ENCODE measurements at places on chromosomes 13 and 19.

- DNase-seq, result no peak
These were observed 13.8 kb upstream of the RASA3 start for GRCh38 chr13:114146173-114146572.

- DNase-seq, result no peak
These were observed 326.2 kb upstream of the GPC6 start for GRCh38 chr13:92900446-92900845.

DNA sequence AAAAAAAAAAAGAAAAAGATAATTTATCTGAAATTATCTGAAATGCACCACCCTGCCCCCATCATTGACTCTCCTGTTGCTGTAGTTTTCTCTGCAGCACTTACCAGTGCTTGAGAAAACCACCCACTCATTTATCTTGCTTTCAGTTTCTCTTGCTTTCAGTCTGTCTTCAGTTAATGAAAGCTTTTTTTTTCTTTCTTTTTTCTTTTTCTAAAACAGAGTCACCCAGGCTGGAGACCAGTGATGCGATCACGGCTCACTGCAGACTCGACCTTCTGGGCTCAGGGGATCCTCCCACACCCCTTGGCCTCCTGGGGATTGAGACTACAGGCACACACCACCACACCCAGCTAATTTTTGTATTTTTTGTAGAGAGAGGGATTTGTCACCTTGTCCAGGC is 4.3 kb upstream of the ACP5 start:
- DNase-seq, result peak; percentile 47

DNA sequence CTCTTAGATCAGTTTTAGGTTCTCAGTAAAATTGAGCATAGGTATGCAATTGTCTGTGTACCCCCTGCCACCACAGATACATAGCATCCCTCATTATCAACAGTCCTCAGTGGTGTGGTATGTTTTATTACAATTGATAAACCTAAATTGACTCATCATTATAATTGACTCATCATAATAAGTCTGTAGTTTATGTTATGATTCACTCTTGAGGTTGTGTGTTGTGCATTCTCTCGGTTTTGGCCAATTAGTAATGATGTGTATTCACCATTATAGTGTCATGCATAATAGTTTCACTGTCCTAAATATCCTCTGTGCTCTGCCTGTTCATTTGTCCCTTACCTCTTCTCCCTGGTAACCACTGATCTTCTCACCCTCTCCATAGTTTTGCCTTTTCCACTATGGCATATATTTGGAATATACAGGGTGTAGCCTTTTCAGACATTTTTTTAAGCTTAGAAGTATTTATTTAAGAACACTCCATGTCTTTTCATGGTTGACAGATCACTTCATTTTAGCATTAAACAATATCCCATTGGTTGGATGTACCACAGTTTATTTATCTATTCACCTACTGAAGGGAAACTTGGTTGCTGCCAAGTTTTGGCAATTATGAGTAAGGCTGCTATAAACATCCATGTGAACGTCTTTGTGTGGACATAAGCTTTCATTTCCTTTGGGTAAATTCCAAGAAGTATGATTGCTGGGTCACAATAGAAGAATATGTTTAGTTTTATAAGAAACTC is 1620.6 kb upstream of the MIR17HG start:
- DNase-seq, result no peak

GRCh38 chr13:24043590-24044350 is 116.8 kb upstream of the SPATA13 start:
- DNase-seq, result no peak

DNA sequence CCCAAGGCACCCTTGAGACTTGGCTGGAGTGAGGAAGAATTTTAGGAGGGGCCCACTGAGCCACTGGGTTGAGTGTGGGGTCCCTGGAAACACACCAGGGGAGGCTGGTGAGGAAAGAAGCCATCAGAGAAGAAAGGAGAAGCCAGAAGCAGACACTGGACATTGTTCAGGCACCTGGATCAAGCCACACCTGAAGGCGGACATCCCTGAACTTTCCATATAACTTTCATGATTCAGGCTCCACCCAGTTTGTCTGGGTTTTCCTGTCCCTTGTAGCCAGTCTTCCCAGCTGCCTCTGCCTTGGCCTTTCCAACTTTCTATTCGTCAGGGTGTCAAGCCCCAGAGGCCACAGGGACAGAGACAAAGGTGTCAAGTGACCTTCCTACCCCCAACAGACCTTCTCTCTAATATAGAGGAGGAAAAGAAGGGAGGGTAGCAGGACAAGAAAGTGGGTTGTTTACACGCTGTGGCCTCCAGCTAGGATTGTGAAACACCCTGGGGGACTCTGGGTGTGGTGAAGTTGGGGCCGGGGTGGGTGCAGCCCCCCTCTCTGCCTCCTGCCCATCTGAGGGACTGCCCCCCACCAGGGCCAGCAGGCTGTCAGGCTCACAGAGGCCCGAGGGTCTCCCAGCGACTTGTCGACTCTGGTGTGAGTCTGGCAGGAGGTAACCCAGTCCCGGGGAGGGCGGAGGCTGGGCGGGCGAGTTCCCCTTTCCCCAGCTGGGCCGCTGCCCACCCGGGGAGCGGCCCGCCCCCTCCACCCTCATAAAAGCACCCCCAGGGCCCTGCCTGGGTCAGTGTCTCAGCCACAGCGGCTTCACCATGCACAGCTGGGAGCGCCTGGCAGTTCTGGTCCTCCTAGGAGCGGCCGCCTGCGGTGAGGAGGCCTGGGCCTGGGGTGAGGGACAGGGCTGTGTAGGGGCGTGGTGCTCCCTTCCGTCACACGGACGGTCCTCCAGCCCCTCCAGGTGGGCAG is at the start of gene CFD:
TSS of gene CFD (plus strand) at position 797 of the 976 bp plus-strand sequence. CDS start at position 823, 26 bp downstream.
- peak; percentile 54 for DNase-seq

DNA sequence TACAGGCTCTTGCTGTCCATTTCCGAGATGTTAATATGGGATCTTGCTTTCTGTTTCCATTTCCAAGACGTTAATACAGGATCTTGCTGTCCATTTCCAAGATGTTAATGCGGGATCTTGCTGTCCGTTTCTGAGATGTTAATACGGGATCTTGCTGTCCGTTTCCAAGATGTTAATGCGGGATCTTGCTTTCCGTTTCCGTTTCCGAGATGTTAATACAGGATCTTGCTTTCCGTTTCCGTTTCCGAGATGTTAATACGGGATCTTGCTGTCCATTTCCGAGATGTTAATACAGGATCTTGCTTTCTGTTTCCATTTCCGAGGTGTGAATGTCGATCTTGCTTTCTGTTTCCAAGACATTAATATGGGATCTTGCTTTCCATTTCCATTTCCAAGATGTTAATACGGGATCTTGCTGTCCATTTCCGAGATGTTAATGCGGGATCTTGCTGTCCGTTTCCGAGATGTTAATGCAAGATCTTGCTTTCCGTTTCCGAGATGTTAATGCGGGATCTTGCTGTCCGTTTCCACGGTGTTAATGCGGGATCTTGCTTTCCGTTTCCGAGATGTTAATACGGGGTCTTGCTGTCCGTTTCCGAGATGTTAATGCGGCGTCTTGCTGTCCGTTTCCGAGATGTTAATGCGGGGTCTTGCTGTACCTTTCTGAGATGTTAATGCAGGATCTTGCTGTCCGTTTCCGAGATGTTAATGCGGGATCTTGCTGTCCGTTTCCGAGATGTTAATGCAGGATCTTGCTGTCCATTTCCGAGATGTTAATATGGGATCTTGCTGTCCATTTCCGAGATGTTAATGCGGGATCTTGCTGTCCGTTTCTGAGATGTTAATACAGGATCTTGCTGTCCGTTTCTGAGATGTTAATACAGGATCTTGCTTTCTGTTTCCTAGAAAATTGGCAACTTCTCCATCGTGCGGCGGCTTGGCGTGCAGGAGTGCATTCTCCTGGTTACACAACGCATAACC is 38.3 kb downstream of the PEX11G start:
- peak; percentile 19 for DNase-seq

DNA sequence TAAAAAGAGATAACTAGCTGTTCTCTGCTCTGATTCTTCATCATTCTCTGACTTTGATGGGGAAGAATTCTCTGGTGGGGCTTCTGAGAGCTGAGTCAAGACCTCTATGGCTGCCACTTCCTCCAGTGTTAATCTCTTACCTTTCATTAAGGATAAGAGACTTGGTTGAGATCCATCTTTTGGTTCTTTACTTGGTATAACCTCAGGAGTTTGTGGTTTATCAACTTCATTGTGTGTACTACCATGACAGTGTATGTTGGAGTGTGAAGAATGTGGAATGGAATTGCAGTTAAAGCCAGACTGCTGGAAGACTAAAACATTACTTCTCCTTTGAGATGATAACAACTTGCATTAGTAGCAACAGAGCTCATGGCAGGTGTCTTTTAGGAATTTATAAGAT is 222.0 kb downstream of the SLITRK5 start:
- DNase-seq, result no peak

GRCh38 chr13:109780845-109781383 is 5.5 kb downstream of the IRS2 start:
- DNase-seq, result no peak

GRCh38 chr19:873084-873483 is 13.6 kb downstream of the CFD start:
- DNase-seq, result peak; percentile 27

GRCh38 chr19:29260477-29261317 is 47.7 kb upstream of the UQCRFS1 start:
- peak; percentile 4 for DNase-seq

DNA sequence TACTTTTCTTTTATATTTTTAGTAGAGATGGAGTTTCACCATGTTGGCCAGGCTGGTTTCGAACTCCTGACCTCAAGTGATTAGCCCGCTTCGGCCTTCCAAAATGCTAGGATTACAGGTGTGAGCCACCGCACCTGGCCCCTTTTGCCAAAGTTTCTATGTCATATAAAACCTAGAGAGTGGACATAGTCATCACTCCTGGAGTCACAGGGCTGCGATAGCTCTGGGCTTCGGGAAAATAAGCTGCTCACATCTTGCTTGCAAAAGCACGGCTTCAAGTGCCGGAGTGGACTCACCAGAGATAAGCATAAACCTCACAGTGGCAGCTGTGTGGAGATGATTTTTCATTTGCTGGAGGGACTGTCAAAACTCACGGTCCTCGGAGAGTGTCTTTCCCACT is 171.2 kb downstream of the TEX29 start:
- no peak for DNase-seq

DNA sequence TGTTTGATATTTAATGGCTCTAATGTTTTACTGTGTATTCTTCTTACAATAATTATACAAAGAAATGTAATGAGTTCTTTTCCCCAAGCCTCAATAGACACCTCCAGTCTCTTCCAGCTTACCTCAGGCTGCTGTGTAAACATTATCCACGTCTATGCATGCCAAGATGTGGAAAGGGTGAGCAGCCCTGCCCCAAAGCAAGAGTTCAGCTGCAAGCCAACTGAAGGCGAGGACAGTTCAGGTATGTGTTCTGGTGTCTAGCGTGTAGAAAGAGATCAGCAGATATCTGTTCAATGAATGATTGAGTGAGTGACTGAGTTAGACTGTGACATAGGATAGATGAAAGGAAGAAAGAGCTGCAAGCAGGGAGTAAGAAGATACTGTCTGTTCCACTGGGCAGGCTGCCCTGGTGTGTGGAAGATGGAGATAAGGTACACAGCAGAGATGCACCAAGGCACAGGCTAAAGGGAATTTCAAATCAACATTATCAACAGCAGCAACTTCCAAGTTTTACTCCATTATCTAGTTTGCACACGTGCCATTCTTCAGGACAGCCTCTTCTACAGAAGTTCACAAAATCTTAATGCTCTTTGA is 66.0 kb downstream of the LATS2 start:
- no peak for DNase-seq

- DNase-seq, result no peak
These were observed 112.5 kb downstream of the KLF5 start for GRCh38 chr13:73171271-73171682.

DNA sequence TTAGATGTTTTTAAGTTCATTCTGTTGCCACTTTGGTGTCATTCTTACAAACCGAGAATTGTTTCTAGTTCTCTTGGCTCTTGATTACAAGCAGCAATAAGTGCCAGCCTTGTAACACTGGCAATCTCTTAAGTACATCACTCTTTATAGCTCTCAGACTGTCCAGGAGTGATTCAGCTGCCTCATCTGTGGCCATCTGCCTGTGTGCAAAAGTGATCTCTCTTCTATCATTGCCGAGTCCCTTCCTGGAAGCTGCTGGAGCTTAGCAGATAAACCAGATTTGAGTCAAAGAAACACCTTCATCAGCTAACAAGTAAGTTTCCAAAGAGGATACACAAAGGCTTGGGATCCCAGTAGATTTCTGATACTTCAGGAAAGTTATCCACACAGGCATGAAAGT is 23.2 kb downstream of the STOML3 start:
- DNase-seq, result no peak

DNA sequence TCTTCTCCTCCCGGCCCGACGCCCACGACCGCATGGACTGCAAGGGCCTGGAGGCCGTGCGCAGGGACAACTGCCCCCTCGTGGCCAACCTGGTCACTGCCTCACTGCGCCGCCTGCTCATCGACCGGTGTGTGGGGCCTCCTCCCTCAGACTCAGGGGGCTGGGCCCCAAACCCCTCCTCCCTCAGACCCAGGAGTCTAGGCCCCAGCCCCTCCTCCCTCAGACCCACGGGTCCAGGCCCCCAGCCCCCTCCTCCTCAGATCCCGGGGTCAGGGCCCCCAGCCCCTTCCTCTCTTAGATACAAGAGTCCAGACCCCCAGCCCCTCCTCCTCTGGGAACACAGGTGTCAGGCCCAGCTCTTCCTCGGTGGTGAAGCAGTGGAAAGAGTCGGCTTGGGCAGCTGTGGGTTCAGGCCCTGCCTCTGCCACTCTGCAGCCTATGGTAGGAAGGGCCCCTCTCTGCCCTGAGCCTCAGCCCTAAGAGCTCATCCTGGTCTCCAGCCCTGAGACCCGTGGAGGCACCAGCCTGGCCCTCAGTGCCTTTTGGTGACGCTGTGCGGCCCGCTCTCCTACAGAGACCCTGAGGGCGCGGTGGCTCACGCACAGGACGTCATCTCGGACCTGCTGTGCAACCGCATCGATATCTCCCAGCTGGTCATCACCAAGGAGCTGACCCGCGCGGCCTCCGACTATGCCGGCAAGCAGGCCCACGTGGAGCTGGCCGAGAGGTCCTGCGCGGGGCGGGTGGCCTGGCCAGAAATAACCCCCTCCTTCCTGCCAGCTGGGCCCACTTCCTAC is 3.7 kb upstream of the SPIB start:
- peak; percentile 68 for DNase-seq

DNA sequence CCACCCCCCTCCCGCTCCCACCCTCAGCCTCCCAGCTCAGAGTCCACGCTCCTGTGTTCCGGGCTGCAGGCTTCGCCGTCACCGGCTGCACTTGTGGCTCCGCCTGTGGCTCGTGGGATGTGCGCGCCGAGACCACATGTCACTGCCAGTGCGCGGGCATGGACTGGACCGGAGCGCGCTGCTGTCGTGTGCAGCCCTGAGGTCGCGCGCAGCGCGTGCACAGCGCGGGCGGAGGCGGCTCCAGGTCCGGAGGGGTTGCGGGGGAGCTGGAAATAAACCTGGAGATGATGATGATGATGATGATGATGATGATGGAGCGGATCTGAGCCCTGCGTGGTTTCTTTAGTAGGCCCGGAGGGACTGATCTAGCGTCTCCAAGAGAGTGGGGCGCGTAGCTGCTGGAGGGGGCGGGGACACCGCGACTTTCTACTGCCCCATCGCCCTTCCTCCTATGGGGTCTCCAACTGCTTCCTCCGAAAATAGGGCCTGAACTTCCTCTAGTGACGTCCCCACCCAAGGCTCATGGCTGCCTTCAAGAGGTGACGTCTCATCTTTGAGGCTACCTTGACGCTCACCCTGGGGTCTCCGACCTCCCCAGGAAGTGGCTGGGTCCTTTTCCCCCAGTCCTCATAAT is 1.4 kb downstream of the RETN start:
- DNase-seq, result peak; percentile 36

GRCh38 chr19:28823338-28823961 is 389.5 kb downstream of the UQCRFS1 start:
- no peak for DNase-seq
